SK-N-MC (cell line): ENCODE measurements at places on chromosomes 2 and 18.

DNA sequence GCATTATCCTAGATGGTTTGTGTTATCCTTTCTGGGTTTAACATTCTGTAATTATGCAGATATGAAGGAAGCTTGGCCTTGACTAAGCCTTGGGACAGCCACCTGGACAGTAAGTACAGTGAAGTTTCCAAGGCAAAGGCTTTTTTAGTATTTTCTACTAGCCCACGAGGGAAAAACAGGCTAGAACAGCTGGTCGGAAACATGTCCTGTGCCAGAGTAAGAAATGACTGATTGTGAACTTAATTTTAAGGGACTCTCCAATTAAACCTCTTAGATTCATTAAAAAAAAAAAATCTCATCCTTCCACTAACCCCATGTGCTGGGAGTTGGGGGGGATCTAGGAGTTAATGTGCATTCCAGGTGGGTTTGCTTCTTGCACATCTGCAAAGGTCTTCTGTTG, 720.8 kb downstream of the SLC4A3 start:
- no peak for DNase-seq

- DNase-seq, result no peak
These were observed 753.0 kb downstream of the CNTNAP5 start for GRCh38 chr2:124778076-124778475.

DNA sequence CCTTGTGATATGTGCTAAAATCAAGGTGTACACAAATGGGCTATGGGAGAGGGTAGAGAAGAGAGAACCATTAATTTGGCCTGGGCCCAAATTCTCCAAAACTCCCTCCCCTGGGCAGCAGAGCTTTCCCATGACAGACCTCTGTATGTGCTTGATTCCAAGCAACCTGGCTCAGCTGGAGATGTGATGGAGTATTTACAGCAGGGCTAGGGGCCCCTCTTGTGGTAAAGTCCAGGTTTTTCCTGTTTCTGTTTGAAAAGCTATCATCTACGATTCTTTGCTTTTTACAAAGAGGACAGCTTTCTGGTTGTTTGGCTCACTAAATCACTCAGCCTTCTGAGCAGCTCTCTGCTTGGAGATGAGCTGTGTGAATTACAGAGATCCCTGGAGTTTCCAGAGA, 40.3 kb downstream of the KCNS3 start:
- no peak for DNase-seq

DNA sequence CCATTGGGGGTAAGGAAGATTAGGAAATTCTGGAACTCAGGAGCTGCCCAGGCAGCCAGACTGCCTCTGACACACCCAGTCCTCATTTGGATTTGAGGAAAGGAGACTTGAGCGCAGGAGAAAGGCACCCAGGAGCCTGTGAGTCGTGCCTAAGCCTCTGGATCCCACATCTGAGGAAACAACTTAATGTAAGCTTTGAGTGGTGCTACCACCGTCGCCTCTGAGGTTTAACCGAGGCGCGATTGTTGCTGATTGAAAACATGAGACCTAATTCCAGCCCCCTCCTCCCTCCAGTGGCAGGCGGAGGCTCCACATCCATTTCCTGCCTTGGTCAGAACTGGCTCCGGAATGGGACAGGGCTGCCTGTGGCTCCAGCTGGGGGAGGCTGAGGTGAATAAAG, 176.7 kb upstream of the PKDCC start:
- no peak for DNase-seq

- no peak for DNase-seq
These were observed 627 bp downstream of the RNF25 start for GRCh38 chr2:218671097-218671653.
